ENCODE measurements at places on chromosomes 1 and 21.

DNA sequence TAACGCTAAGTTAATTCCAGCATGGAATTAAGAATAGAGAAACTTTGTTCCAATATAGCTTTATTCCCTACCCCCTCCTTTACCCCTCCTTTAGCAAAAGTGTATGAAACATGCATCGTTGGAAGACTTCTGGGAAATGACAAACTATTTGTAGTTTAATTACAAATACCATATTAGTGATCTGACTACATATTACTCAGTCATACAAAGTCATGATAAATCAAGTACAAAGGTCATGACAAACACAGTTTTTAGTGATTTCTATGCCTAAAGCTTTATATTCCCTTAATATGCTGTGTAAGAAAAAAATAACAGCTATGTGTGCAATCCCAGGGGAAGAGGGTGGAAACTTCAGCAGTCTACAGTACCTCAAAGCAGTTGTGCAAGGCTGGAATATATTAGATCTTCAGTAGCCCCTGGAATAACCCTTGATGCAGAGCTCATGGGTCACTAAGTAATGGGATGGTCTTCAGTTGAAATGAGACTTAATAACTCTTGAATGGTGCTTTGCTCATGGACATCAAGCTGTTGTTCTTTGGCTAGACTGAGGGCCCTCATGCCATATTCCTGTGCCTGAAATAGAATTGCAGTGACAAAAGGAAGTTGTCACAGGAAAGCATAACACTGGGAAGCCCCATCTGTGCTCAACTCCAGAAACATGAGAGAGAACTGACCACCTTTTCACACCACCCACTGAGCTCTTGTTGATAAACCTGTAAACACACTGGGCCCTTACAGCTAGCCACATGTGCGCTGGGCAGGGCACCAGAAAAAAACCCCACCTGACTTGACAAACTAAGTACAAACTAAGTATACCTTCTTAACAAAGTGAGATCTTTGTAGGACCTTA lies 25.3 kb downstream of the ZMYND12 start:
- no peak for DNase-seq

GRCh38 chr1:98330224-98330623 lies 331.3 kb upstream of the SNX7 start:
- no peak for DNase-seq

DNA sequence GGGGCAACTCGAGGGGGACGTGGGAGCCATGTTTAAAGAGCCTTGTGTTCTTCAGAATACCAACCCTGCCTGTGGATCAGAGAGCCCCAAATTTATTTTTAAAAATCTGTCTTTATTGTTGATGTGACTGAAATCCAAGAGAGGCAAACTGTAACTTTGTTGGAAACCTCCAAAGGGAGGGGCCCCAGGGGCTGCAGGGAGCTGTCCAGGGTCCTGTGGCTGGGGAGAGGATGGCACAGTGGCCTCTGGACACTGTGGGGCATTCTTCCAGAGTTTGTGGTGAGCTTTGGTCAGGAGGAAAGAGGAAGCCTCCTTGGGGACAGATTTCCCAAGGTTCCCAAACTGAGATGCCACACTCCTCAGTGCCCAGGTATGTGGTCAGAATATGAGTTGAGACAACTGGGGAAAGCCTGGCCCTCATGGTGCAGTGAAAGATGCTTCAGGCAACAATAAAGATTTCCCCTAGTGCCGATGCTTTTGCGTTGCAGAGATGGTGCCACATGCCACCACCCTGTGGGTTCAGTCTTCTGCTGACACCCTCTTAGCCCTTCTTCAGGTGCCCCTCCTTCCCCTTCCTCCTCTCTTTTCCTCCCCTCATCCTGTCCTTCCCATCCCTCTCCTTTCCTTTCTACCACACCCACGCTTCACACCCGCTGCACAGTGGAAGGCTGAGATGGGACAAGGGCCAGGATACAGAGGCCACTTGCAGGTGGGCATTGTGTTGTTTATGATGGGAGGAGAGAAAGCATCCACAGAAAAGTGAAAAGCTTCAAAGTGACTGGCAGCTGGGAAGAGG lies 122.1 kb downstream of the UCK2 start:
- no peak for DNase-seq

DNA sequence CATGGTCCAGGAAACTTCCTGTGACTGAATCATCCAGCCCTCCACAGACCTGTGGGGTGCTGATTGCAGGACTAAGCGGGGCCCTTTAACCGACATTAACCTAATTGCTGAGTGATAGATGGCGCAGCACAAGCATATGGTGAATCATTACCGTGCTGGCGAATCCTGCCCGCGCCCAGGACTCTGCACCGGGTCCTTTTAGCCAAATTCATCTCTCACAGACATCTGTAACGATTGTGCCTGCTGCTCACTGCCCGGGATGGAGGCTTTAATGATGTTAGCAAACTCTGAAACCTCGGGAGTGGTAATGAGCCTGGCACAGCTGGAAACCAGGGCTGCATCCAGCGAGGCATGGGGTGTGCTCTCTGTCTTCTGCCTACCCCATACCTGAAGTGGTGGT lies 147.3 kb upstream of the CD34 start:
- no peak for DNase-seq

DNA sequence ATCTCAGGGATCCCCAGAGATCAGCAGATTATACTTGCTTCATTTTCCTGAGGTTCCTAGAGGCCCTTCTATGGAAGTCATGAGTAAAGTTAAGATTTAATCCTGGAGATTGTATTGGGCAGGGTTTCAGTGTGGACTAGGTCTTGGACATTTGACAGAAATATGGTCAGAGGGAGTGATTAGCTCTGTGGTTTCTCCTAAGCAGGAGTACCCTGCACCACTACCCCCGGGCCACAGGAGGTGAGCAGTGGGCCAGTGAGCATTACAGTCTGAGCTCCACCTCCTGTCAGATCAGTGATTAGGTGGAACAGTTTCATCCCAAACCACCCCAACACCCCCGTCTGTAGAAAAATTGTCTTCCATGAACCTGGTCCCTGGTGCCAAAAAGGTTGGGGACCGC lies 43.2 kb downstream of the PHACTR4 start:
- DNase-seq = no peak

GRCh38 chr1:77506771-77507170 lies 175.7 kb downstream of the ZZZ3 start:
- no peak for DNase-seq

DNA sequence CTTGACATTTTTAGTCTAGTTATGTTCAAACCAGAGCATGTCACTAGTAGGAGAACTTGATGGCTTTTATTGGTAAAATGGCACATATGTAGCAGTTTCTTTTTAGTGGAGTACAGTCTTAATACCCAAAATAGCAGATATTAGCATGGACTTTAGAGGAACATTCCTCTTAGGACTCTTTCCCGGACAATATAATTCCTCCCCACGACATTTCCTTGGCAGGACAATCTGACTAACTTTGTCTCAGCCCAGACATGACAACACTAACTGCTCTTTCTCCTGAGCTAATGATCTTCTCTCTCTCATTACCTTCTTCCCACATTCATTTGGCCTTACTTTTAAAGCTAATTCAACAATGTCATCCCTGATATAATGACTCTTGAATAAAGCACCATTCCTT lies 62.5 kb downstream of the ADAMTS1 start:
- DNase-seq = no peak

DNA sequence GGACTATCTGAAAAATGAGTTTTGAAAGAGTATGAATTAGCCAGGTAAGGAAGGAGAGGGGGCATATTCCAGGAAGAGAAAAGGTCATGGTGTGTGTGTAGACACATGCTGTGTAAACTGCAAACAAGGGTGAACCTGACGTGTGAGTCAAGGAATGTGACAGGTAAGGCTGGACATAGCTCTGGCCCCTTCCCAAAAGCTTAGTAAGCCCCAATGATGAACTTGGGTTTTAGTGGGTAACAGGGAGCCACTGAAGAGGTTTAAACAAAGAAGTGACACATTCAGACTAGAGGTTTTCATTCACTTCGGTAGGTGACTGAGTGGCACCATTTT lies 36.7 kb downstream of the EGLN1 start:
- DNase-seq = no peak

GRCh38 chr21:26449161-26449560 lies 123.9 kb downstream of the CYYR1 start:
- no peak for DNase-seq

DNA sequence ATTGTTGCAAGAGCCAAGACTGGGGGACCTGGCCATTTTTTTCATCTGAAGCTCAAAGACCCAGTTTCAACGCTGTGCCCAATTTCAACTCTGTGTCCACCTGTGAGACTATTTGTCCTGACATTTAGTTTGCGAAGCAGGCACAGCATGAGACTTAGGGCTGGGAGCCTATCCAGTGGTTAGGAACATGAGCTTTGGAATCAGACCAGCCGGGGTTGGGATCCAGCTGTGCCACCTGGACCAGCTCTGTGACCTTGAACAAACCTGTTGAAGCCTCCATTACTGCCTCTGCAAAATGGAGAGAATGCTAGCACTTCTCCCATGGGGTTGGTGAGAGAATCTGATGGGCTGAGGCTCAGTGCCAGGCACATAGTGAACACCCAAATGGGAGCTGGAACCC lies 206.1 kb upstream of the TMEM51 start:
- no peak for DNase-seq

DNA sequence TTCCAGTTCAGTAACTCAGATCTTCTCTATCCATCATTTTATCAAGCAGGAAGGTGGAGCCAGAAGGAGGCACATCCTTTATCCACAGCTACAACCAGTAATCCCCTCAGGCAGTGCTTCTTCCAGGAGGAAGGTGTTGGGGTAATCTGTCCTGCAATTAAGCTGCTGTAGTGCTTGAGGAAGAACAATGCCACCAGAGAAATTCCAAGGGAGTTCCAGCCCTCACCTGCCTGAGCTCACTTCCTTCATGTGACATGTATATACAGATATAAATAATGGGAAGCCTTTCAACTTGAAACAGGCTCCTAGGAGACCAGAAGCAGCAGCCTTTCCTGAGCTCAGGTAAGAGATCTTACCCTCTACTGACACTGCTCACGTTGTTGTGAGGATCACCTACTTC lies 2.2 kb upstream of the IL20 start:
- DNase-seq = no peak

GRCh38 chr1:116365353-116365780 lies 7.7 kb upstream of the ATP1A1 start:
- DNase-seq = no peak
